ENCODE measurements at places on chromosomes 16 and 17. TPM values are rescaled to one million over a fixed set of nuclear protein-coding genes. Genes with fewer than 3 reads are reported as not detected.

The CD19 gene
- total RNA-seq, result 0.80 TPM

The AGRP gene
- not detected for total RNA-seq

The METTL16 gene
- total RNA-seq, result 26.6 TPM

The FOXN1 gene
- total RNA-seq, result not detected

The C17orf50 gene
- not detected for total RNA-seq

The YBX2 gene
- total RNA-seq, result not detected

The KRT40 gene
- not detected for total RNA-seq

The DNAAF1 gene
- 3.6 TPM for total RNA-seq

The TP53TG3B gene
- not detected for total RNA-seq

The C17orf107 gene
- total RNA-seq, result 7.2 TPM

The RNF151 gene
- total RNA-seq, result not detected

The GP1BA gene
- not detected for total RNA-seq

The CXCL16 gene
- 16.4 TPM for total RNA-seq

The TNP2 gene
- not detected for total RNA-seq

The GPR139 gene
- total RNA-seq, result not detected

The CBFA2T3 gene
- 0.68 TPM for total RNA-seq

The EXOSC6 gene
- 30.2 TPM for total RNA-seq

The CCDC182 gene
- not detected for total RNA-seq

The PRSS36 gene
- not detected for total RNA-seq
